ENCODE measurements at places on chromosomes 1 and 21.

DNA sequence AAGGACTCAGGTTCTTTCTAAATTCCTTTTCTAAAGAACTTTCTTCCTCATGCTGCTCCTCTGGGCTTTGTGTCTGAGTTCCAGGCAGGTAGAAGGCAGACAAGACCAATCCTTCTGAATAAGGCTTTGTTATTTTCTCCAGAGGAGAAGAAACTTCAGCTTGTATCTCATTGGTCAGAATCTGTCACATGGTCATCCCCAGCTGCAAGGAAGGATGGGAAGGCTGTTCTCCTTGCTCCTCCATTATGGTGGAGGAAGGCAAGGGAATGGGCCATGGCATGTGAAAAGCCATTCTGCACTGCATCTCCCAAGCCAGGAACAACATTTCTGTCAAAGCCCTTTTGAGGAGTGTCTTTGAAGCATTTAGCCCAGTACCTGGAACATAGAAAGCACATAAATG lies 50.6 kb upstream of the NTPCR start:
- DNase-seq = no peak

- peak; percentile 17 for DNase-seq
These were observed 596 bp downstream of the TOR3A start for GRCh38 chr1:179082333-179082998.

DNA sequence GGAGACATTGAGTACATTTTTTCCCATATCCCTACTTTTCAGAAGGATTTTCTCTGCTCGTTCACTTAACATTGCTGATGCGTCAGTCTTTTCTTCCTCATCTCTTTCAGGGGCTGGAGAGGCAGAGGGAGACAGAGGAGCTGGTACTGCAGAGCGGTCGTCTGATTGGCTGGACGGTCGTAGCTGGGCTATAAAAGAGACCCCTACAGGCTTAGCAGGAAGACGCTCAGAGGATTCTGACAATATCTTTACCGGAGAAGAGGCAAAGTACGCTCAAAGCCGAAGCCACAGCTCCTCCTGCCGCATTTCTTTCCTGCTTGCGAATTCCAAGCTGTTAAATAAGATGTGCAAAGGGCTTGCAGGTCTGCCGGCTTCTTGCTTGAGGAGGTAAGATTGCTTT lies at the start of gene RGS4:
TSS of gene RGS4 (plus strand) at position 220 of the 400 bp plus-strand sequence. CDS start at position 344, 124 bp downstream.
- DNase-seq = no peak

DNA sequence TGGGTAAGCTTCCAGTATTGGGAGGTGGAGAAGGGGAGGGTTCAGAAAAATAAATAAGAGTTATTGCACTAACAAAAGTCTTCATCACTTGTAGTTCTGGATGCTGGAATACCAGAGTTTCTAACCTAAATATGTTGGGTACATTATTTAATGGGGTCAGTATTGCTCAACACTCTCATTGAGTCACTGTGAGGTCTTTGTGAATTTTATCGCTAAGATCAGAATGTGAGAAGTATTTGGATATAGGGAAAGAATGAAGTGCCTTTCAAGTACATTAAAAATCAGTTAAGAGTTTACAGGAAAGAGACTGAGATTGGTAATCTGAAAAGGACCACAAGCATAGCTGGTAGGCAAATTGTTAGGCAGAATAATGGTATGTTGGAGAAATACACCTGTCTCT lies 8.8 kb downstream of the SNRPE start:
- no peak for DNase-seq

DNA sequence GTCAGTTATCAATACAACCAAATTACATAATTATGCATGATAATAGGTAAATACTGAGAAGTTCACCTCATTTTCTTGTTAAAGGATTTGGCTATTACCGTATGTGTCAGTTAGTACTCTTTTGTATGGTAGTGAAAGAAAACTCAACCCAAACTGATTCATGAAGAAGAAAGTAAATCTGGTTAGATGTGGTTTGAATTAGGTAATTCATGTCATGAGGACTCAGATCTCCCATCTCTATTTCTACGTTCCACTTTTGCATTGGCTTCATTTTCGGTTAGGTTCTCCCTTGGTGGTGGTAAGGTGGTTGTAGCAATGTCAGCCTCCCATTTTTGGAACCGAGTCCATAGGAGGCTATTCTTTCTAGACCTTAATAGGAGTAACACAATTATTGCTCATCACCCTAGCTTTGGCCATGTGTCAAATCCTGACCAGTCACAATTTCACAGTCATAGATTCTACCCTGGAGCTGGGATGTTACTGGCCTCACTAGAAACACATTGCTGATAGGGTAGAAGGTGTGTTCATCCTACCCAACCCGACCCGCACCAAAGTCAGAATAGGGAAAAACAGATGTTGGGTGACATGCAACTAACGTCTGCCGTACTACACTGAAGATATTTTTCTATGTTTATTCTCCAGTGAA lies 97.6 kb downstream of the OSBPL9 start:
- DNase-seq = no peak

GRCh38 chr21:37623689-37624088 lies 257.1 kb downstream of the DYRK1A start:
- DNase-seq = no peak

DNA sequence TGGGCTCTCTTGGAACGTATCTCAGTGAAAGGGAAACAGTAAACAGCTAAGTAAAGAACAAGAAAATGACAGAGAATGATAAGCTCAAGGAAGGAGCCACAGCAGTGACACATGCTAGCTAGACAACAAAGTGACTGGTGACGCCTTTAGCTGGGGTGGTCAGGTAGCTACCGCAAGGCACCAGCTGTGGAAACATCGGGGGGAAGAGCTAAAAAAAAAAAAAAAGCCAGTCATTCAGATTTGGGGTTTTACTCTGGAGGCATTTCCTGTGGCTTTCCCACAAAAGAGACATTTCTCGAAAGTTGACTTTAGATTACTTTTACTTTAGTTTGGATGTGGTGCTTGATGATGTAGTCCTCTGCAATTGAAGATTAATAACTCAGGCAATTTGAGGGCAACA lies 2.1 kb downstream of the FHAD1 start:
- DNase-seq = no peak

- no peak for DNase-seq
These were observed 10.7 kb upstream of the TOMM20 start for GRCh38 chr1:235139315-235139714.

DNA sequence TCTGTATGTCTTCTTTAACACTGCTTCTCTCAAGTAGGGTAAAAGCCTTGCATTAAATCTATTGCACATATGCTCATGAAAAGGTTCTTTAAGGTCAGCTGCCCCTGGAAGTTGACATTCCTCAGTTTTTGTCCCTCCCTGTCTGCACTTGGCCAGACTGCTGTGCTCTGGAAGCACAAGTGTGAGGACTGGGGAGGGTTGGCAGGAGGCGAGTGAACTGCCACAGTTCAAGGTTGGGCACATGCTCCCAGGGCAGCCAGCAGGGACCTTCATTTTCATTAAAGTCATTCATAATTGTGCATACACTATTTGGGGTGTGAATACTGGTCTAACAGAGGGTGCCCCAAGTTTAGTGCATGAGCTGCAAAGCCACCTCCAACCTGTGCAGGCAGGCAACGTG lies 10.9 kb upstream of the THEM5 start:
- DNase-seq = no peak

- DNase-seq = peak; percentile 12
These were observed 6.4 kb downstream of the SELENON start for GRCh38 chr1:25806418-25806817.

GRCh38 chr1:241916196-241916595 lies 41.4 kb upstream of the BECN2 start:
- DNase-seq = no peak

GRCh38 chr1:28078262-28078661 lies 10.1 kb downstream of the EYA3 start:
- DNase-seq = no peak

- no peak for DNase-seq
These were observed 104.0 kb upstream of the PPP2R5A start for GRCh38 chr1:212181015-212181882.

DNA sequence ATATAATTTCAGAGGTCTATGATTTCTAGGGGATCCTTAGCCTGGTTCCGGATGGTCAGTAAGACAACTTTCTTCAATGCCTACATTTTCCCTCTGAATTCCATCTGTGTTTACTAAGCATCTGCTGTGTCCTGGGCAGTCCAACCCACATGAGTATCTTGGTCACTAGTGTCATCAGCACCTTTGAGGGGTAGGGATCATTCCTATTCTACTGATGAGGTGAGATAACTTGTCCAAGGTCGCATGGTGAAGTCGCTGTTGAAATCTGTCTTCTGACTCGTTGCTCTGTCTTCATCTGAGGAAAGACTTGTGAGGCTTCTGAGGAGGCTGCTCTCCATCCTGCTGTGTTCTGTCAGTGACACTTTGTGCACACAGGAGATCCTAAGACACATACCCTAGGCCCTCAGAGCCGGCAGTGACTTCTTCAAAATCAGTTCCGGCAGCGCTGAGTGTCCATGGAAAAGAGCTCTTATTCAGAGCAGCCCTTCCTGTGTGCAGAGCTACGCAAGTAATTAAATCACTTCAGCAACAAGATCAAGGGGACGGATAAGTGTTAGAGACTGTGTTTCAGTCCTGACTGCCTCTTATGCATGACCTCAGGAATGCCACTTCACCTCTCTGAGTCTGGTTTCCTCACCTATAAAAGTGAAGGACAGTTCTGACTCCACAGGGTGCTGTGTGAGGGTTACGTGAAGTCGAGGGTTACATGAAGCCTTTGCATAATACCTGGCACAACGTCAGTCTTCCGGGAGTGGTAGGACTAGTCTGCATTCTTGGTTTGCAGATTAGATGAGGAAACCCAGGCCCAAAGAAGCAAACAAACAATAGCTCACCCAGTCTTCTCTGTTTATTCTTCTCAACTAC lies 28.4 kb downstream of the AK2 start:
- no peak for DNase-seq

DNA sequence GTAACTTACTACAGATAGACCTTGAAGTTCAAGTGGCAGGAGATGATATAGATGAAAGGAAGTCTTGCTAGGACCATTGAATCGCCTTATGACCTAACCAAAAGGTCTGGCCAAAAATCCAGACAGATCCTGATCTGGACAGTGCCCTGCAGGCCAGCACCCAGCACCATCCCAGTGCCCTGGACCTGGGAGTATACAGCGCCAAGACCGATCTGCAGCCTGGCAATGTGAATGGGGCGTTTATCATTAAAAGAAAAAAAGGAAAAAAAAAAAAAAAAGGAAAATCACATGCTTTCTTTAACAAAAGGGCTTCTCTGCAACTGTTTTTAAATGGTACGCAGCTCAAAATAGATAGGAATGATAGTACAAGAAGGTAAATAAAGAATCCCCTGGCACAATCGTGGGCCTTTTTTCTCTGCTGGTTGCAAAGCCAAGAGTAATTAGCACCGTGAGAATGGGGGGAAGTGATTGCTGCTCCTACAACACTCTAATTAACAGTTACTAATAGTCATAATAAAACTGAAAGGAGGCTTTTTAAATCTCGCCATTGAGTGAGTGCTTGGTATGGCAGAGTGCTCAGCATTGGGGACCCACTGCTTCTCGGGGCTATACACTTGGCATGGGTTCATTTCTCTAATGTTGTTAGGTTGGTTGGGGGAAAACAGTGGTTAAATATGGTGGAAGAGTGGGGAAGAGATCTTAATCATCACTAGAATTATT lies 146.7 kb downstream of the KAZN start:
- DNase-seq = no peak

- no peak for DNase-seq
These were observed at the start of gene KRTAP15-1 for GRCh38 chr21:30439975-30440374. Gene KRTAP15-1 (plus strand): TSS chr21:30440275. CDS start chr21:30440328, 53 bp downstream.

- no peak for DNase-seq
These were observed 722.2 kb downstream of the MATN1 start for GRCh38 chr1:30001011-30001731.

GRCh38 chr1:65281846-65282245 lies 27.5 kb upstream of the DNAJC6 start:
- DNase-seq = no peak

DNA sequence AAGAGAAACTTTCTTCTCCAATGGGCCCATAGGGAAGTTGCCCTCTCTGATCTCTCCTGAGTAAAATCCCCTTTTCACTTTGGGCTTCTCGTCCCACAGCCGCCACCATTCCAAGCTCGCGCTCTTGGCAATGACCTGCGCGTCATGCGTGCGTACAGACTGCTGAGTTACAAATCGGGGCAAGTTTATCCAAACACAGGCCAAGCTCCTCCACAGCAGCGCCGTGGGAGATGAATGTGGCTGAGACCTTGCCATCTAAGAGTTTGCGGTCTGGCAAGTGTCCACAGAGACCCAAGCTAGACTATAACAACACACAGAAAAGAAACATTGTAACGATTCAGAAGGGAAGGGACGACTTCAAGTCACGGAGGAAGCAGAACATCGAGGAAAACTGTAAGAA lies 116.3 kb upstream of the SOD1 start:
- DNase-seq = no peak

DNA sequence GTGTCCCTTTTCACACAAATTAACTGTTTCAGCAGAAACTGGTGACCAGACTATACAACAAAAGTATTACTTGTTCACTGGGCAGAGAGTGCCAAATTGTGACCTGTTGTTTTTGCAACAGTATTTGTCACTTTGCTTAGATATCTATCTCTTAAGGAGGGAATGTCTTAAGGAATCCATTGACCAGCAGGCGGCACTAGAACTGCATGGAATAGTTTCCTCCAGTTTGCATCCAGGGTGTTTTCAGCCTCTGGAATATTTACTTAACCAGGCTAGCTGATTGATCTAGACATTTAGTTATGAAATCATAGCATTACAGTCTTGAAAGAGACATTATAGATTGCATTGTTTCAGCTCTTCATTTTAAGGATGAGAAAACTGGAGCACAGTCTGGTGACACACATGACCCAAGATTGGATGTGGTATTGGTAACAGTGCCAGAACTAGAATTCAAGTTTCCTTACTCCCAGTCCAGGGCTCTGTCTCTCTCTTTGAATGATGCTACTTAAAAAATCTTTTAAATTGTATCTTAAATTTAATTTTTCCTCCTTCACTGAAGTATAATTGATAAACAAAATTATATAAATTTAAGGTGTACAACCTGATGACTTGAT lies 16.9 kb downstream of the RPTN start:
- DNase-seq = peak; percentile 81

DNA sequence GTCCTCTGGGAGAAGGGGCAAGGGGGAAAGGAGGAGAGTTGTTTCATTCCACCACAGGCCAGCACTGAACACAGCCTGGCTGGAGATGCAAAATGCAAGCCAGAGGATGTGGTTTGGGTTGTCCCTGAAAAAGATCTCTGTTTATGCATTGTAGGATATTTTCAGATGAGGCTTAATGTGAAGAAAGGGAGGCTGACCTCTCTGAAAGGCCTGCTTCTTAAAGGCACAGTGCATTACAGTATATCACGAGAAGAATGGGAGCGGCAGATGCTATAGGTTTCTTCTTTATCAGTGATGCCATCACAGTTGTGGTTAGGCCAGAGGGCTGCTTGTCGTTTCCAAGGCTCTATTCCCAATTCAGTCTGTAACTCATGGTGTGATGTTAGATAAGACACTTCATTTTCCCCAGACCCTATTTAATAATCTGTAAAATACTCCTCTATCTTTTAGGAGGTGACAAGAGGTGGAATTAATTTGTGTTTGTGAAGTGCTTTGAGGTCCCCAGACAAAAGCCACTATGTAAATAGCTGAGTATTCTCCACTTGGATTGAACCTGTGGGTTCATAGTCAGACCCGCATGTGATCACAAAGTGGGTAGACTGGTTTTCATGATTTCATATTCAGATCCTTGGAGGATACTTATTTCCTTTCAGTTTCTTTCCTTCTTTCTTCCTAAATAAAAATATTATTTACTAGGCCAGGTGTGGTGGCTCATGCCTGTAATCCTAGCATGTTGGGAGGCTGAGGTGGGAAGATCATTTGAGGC lies 76.5 kb upstream of the WDR26 start:
- no peak for DNase-seq

- no peak for DNase-seq
These were observed 8.0 kb downstream of the HES4 start for GRCh38 chr1:991895-992294.
